ENCODE measurements at places on chromosomes 5 and 9. TPM values are rescaled to one million over a fixed set of nuclear protein-coding genes. Genes with fewer than 3 reads are reported as not detected.

The CDK5RAP2 gene
- 25.3 TPM for polyA plus RNA-seq

The SH3RF2 gene
- polyA plus RNA-seq, result 20.8 TPM

The TAF1L gene
- not detected for polyA plus RNA-seq

The GBGT1 gene
- polyA plus RNA-seq, result 24.2 TPM

The CEL gene
- polyA plus RNA-seq, result 4.0 TPM

The TNC gene
- polyA plus RNA-seq, result 3.5 TPM

The PCDHGA4 gene
- polyA plus RNA-seq, result not detected

The EQTN gene
- polyA plus RNA-seq, result not detected

The MZB1 gene
- 11.1 TPM for polyA plus RNA-seq

The PCDHA1 gene
- not detected for polyA plus RNA-seq

The STX17 gene
- polyA plus RNA-seq, result 11.5 TPM

The BNC2 gene
- 1.1 TPM for polyA plus RNA-seq

The FCN2 gene
- polyA plus RNA-seq, result not detected

The TRIM41 gene
- polyA plus RNA-seq, result 18.2 TPM

The OTULINL gene
- polyA plus RNA-seq, result 4.9 TPM

The ANKRD34B gene
- not detected for polyA plus RNA-seq

The XRCC4 gene
- 8.4 TPM for polyA plus RNA-seq

The ECM2 gene
- 0.90 TPM for polyA plus RNA-seq

The CCDC192 gene
- 0.10 TPM for polyA plus RNA-seq

The ENG gene
- 16.0 TPM for polyA plus RNA-seq

The CAMK2A gene
- polyA plus RNA-seq, result 0.15 TPM

The TPPP gene
- 1.7 TPM for polyA plus RNA-seq

The ROR2 gene
- polyA plus RNA-seq, result 3.0 TPM

The C5orf24 gene
- 16.5 TPM for polyA plus RNA-seq

The PCDHA5 gene
- polyA plus RNA-seq, result not detected

The PDE8B gene
- 1.3 TPM for polyA plus RNA-seq

The ST8SIA4 gene
- 1.1 TPM for polyA plus RNA-seq

The RAPGEF6 gene
- 1.4 TPM for polyA plus RNA-seq

The ADRA1B gene
- polyA plus RNA-seq, result 0.25 TPM

The PTPRD gene
- 0.46 TPM for polyA plus RNA-seq

The PHAX gene
- 15.4 TPM for polyA plus RNA-seq

The SLC6A3 gene
- not detected for polyA plus RNA-seq

The PAEP gene
- polyA plus RNA-seq, result not detected

The PCDHA11 gene
- 0.03 TPM for polyA plus RNA-seq

The FOXD1 gene
- polyA plus RNA-seq, result 0.19 TPM

The PHF2 gene
- polyA plus RNA-seq, result 15.6 TPM
